ENCODE measurements at places on chromosomes 1 and 21.

DNA sequence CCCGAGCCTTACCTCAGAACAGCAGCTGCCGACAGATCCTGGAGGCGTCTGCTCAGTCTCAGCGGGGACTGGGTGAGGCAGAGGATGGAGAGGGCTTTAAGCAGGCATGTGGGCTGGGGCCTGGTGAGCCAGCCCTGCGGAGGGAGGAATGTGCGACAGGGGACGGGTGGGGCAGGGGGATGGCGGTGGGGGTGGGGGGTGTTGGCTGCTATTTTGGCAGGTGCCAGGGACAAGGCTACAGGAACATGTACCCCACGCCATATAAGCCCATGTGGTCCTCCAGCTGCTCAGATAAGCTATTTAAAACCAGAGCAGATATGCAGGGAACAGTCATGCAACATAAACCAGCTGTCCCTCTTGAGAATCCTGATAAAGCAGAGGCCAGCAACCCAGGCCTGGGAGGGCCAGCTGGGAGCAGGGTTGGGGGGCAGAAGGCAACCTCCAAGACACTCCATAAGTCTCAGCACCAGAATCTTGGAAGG lies at the start of gene TNNT2:
TSS of gene TNNT2 (minus strand) at position 70 of the 482 bp plus-strand sequence. CDS start 4,426 bp downstream, outside the sequence.
- peak; percentile 68 for DNase-seq

GRCh38 chr21:45067462-45068285 lies 6.7 kb upstream of the ADARB1 start:
- no peak for DNase-seq

- DNase-seq = no peak
These were observed 379.8 kb downstream of the SIPA1L2 start for GRCh38 chr1:232249861-232250777.

DNA sequence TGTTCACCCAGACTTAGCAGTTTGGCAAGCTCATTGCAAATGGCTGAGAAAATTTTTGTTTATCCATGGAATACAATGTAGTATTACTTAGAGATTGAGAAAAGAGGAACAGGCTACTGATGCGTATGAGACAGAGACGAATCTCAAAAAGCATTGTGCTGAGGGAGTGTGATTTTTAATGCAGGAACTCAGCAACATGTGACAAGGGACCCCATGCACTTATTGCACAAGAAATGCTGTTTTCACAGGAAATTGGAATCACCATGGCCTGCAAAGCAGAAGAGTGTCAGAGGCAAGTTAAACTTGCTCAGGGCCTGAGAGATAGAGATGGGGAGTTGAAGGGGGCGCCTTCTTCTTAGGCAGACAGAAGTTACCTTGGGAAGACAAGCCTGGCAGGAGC lies 32.6 kb upstream of the TLR5 start:
- no peak for DNase-seq

GRCh38 chr1:226588484-226588883 lies 39.9 kb downstream of the STUM start:
- DNase-seq = no peak

DNA sequence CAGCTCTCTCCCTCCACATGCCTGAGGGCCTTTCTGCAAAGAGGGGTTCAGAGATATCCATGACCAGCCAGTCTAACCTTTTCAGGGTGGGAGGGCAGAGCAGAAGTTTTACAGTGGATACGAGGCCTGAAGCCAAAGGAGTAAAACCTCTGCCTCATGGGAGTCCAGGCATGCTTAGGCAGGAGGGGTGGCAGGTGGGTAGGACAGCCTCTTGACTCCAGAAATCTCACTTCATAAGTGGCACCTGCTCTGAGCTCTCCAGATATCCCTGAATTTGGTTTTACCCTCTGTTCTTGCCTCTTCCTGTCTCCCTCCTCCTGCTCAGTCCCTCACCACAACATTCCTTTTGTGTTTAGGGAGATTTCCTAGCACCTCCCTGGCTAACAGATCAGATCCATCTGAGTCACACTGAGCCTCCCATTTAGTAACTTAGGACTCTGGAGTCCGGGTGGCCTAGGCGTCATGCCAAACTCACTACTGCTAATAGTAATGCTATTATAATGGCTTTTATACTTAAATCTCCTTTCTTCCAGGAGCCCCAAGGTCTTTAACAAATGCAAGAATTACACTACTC lies 201.0 kb downstream of the HS2ST1 start:
- DNase-seq = no peak

DNA sequence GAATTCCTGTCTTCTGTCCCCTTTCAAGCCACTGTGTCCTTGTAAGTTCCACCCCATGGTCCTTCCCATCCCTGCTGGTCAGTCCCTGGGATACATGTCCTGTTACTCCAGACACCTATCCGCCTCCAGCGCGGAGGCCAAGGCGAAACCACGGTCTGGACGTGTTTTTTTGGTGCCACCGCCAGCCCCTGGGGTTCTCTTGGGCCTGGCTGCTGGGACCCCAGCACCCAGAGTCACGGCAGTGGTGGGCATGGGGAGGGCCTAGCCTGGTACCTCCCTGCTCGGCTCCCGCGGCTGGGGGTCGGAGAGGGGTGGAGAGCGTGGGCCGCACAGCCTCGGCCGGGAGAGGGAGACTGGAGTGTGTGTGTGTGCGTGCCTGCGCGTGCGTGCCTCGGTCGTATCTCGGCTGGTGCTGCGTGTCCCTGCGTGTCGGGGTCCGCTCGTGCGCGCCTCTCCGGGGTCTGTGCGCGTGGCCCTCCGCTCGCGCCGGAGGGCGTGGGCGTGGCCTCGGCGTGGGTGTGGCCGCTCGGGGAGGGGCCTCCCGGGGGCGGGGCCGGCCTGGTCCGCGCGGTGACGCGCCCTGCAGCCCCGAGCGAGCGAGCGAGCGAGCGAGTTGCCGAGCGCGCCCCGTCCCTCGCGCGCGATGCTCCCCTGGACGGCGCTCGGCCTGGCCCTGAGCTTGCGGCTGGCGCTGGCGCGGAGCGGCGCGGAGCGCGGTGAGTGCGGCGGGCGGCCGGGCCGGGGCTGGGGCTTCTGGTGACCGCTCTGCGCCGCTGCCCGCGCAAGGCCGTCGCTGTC lies at the start of gene VWA1:
TSS of gene VWA1 (plus strand) at position 585 of the 798 bp plus-strand sequence. CDS start at position 644, 59 bp downstream.
- no peak for DNase-seq

DNA sequence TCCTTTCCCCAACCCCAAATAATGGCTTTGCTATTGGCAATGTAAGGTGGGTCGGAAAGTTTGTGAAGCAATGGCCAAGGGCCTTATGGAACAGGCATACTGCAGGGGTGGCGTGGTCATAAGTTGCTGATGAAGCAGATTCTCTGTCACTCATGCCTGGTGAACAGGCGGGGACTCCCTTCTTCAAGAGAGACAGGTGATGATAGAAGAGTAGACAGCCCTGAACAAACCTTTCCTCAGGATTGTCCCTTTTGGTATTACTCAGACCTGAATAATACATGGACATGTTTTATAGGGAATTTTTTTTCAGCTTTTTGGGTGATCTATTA lies 12.7 kb downstream of the DDR2 start:
- no peak for DNase-seq

- no peak for DNase-seq
These were observed 26.0 kb downstream of the S1PR1 start for GRCh38 chr1:101262630-101263348.

Data from right atrium auricular region (tissue), 2 donors.